Thymus (tissue), 14 donors: ENCODE measurements at places on chromosomes 3 and 15.

- H3K27me3 ChIP-seq = no peaks in the 10 kb centered on the region
- no peak overlapping the region for H3K4me3 ChIP-seq
- H3K27ac ChIP-seq = no peak overlapping the region
- no peaks in the 10 kb centered on the region for H3K4me1 ChIP-seq
- H3K36me3 ChIP-seq = no peaks in the 10 kb centered on the region
- no peak for DNase-seq
Observed at GRCh38 chr3:110389005-110389404, 682.6 kb upstream of the NECTIN3 start.

DNA sequence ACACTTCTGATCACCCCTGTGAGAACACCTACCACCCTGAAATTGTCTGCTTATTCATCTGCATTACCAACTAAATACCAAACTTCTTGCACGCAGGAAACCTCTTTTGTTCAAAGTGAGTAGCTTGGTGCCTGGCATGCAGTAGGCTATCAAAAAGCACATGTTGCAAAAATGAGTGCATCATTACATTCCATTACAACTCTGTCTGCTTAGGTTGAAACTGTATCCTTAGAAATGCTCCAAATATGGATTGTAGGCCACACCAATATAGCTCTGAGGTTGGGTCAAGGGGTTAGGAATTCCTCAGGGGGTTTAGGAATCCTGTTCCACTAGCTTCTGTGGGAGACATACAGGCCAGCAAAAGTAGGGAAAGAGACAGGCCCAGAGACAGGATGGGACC is 107.2 kb downstream of the THRB start:
- peaks cover 4% of the 10 kb centered on the region for H3K4me1 ChIP-seq
- no peak overlapping the region for H3K27ac ChIP-seq
- no peak for DNase-seq
- H3K27me3 ChIP-seq = no peaks in the 10 kb centered on the region
- H3K4me3 ChIP-seq = no peak overlapping the region

DNA sequence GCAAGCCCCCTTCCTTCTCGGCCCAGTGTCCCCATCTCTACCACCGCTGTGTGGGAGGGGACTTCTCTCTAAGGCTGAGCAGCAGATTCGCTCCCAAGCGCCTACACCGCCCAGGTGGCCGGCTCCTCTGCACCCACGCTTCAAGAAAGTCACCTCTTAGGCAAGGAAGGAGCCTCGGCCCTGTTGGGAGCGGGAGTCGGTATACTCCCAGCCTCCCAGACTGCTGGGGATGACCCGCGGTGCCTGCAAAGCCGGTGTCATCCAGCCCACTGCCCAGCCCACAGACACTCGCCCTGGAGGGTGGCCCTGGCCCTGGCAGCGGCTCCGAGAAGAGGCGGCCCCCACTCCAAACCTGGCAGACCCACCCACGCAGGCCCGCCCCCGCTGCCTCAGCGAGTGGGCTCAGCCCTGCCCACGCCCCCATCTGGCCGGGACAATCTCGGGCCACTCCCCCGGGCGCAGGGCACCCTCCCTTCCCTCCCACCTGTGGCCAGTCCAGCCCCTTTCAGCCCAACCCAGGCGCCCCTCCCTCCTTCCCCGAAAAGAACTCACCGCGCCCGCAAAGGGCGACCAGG is 396 bp downstream of the CHRNB4 start:
- no peak for DNase-seq
- no peak overlapping the region for H3K27ac ChIP-seq
- H3K36me3 ChIP-seq = no peaks in the 10 kb centered on the region
- peaks cover 37% of the 10 kb centered on the region for H3K4me1 ChIP-seq
- H3K27me3 ChIP-seq = peaks cover 16% of the 10 kb centered on the region

- DNase-seq = no peak
- no peaks in the 10 kb centered on the region for H3K27me3 ChIP-seq
- H3K36me3 ChIP-seq = no peaks in the 10 kb centered on the region
Observed at GRCh38 chr3:71463617-71464016, 119.9 kb downstream of the FOXP1 start.

GRCh38 chr3:10334042-10334441 is 13.1 kb upstream of the SEC13 start:
- no peaks in the 10 kb centered on the region for H3K36me3 ChIP-seq
- no peak overlapping the region for H3K27ac ChIP-seq
- DNase-seq = no peak
- no peaks in the 10 kb centered on the region for H3K4me1 ChIP-seq

GRCh38 chr15:50883903-50884302 is 24.6 kb upstream of the AP4E1 start:
- H3K4me1 ChIP-seq = no peaks in the 10 kb centered on the region
- no peaks in the 10 kb centered on the region for H3K27me3 ChIP-seq
- peak; percentile 20 for DNase-seq

DNA sequence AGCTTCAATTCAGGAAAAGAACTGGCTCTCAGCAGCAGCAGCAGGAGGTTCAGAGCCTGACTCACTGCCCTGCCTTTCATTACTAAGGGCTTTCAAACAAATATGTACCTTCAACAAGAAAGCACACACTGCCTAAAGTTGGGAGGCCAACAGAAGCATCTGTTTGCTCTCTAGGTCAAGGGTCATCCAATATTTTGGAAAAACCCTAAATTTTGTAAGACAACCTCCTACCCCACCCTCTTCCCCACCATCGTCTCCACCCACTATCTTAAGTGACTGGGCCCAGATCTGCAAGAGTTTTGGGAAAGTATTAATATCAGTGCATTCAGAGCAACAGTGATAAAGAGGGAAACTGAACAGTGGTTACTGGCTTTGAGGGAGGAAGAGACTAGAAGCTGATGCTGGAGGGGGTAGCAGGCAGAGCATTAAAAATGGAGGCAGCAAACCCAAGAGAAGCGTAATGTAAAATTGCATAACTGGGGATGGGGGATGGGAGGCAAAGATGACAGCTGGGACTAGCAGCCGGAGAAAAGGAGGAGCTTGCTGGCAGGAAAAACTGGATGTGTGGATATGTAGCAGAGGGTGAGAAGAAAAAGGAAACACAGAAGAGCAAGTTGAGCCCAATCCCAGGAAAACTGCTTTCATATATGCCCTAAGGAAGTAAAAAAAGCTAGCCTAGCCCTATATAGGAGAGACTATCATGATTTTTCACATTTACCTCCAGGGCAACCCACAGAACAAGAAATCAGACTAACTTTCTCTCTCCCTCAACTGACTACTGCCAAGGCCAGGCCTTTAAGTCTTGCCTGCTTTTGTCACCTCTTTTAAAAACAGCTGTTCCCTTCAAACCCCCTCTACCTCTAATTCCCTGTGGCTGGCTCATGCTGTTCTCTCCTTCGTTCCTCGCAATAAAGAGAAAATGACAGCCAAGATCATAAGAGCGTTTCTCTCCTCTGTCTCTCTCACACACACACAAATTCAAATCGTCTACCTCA is 31.4 kb downstream of the NPTN start:
- H3K27me3 ChIP-seq = no peaks in the 10 kb centered on the region
- H3K4me1 ChIP-seq = no peaks in the 10 kb centered on the region
- H3K4me3 ChIP-seq = no peak overlapping the region
- DNase-seq = no peak
- H3K36me3 ChIP-seq = no peaks in the 10 kb centered on the region

- no peak overlapping the region for H3K27ac ChIP-seq
- H3K36me3 ChIP-seq = peaks cover 7% of the 10 kb centered on the region
- H3K4me1 ChIP-seq = peaks cover 37% of the 10 kb centered on the region
- DNase-seq = no peak
- H3K4me3 ChIP-seq = no peak overlapping the region
Observed at GRCh38 chr15:78635346-78635745, 5.7 kb downstream of the CHRNB4 start.

- H3K4me1 ChIP-seq = no peaks in the 10 kb centered on the region
- no peak overlapping the region for H3K27ac ChIP-seq
- H3K4me3 ChIP-seq = no peak overlapping the region
Observed at GRCh38 chr3:147760941-147761340, 351.8 kb downstream of the ZIC1 start.

GRCh38 chr15:71329041-71329440 is 213.8 kb downstream of the THSD4 start:
- H3K36me3 ChIP-seq = no peaks in the 10 kb centered on the region
- no peaks in the 10 kb centered on the region for H3K27me3 ChIP-seq
- H3K4me1 ChIP-seq = no peaks in the 10 kb centered on the region
- no peak overlapping the region for H3K27ac ChIP-seq
- DNase-seq = no peak
- no peak overlapping the region for H3K4me3 ChIP-seq

DNA sequence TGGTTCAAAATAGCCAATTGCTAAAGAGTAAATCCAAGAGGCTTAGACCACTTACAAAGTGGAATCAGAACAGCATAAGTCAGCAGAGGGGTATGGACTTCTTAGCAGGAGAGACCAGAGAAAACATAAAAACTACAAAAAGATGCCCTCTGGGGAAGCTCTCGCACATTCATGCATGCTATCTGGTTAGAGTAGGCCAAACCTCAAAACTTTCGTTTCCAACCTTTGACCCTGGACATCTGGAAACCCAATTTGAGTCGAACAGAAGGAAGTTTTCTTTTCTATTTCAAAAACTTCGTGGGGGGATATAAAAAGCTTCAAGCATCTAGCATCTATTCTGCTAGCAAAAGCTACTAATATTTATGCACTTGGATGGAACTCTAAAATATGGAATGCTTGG is 523.9 kb upstream of the AGTR1 start:
- DNase-seq = no peak
- H3K27ac ChIP-seq = no peak overlapping the region
- H3K27me3 ChIP-seq = no peaks in the 10 kb centered on the region
- H3K36me3 ChIP-seq = no peaks in the 10 kb centered on the region
- no peak overlapping the region for H3K4me3 ChIP-seq

DNA sequence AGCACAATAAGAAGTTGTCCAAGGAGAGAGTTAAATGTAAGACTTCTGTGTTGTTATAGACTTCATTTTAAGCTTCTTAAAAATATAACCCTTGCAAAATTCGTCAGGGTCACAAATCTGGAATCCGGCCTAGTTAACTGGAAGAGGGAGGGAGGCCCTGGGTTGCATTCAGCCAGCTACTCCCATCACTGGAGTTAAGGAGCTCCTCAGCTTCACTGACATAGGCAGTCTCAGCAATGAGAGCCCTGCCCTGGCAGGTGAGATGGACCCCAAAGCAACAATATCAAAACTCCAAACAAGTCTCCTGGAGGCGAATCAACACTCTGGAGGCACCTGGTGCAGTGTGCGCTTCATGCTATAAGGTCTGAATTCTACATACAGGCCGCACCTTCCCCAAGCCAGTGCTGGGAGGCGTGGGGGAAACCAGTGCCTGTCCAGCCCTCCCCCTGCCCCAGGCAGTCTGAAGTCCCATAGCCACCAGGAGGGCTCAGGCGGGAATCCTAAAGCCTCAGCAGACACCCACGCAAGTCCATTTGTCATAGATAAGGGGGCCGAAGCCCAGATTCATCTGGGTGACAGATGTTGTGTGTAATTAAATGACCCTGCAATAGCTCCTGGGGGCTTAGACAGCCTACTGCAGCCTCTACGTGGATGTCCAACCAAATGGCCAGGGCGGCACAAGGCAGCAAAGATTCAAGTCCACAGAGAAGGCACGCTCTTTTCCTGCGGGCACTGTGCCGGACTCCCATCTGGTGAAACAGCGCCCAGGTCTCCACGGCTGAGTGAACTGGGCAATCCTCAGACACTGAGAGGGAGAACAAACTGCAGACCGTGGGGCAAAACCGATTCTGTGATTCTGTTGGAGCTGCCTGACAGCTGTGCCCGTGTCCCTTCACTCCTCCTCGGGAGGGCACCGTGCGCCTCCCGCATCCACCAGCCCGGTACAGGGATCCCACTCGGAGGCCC is 64.9 kb downstream of the ATP10A start:
- no peaks in the 10 kb centered on the region for H3K36me3 ChIP-seq
- H3K4me3 ChIP-seq = no peak overlapping the region
- no peak for DNase-seq
- H3K4me1 ChIP-seq = no peaks in the 10 kb centered on the region
- no peak overlapping the region for H3K27ac ChIP-seq

DNA sequence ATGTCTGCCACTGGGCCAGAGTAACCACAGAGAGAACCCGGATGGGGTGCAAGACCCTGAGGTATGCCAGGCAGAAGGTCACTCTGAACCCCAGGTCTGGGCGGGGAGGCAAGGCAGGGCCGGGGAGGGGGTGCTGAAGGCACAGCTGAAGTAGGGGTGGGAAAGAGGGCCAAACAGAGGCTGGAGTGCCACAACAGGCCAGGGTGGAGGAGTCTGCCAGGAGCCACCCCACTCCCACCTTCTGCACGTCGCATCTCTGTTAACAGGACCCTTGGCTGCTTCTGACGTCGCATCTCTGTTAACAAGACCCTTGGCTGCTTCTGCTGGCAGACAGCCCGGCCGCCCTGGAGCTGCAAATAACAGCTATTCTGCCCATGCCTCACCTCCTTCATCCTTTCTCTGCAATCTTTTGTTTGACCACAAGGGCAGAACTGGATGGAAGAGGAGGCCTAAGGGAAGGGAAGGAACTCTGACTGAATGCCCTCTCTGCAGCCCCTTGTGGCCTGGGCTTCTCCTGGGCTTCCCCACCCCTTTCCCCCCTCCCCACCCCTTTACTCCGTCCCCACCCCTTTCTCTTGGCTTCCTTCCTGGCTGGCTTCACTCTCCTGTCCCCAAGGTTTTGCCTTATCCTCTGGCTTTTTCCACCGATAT is 20.6 kb upstream of the FBLN2 start:
- DNase-seq = no peak
- no peak overlapping the region for H3K27ac ChIP-seq
- no peaks in the 10 kb centered on the region for H3K36me3 ChIP-seq
- H3K27me3 ChIP-seq = no peaks in the 10 kb centered on the region
- no peaks in the 10 kb centered on the region for H3K4me1 ChIP-seq

DNA sequence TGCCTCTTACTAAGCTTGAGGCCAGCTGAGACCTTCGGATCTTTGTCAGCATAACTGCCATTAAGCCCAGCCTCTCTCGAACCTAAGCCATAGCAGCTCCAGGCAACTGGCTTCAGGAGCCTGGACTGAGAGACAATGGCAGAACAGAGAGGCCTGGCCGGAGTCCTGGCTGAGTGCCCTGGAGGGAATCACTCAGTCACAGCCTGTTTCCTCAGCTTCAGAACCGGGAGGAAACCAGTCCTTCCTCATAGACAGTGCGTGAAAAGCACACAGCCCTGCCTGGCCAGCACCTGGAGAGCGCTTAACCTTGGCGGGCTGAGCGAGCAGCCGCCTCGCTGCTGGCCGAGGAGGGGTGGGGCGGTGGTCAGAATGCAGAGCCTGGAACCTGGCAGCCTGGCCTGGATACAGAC is 21.6 kb downstream of the RNU5B-1 start:
- H3K27me3 ChIP-seq = peaks cover 17% of the 10 kb centered on the region
- no peaks in the 10 kb centered on the region for H3K4me1 ChIP-seq
- no peak overlapping the region for H3K4me3 ChIP-seq

DNA sequence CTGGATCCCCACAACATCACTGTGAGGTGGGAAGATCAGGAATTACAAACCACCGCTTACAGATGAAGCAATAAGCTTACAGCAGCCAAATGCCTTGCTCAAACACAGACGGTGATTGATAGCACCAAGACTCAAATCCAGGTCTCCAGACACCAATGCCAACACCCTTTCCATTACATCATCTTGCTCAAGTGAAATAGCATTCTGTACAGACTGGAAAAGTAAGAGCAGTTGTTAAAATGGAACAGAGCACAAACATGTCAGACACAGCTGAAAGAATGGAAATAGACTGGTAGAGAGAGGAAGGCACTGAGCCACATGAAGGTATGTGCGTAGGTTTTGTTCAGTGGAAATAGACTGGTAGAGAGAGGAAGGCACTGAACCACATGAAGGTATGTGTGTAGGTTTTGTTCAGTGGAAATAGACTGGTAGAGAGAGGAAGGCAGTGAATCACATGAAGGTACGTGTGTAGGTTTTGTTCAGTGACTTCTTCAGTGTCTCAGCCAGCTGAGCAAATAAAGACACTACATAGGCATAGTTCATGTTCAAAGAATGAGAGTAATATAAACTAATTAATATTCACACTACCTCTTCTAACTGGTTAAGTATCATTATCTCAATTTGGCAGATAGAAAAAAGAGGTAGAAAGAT is 15.6 kb downstream of the CLDN1 start:
- H3K27ac ChIP-seq = peak overlapping the region; percentile 50
- peak; percentile 80 for DNase-seq
- no peaks in the 10 kb centered on the region for H3K27me3 ChIP-seq
- H3K4me3 ChIP-seq = no peak overlapping the region
- H3K4me1 ChIP-seq = no peaks in the 10 kb centered on the region
- no peaks in the 10 kb centered on the region for H3K36me3 ChIP-seq
